Fibroblast of villous mesenchyme (primary cell): ENCODE measurements at places on chromosomes 6 and 20. TPM values are rescaled to one million over a fixed set of nuclear protein-coding genes. Genes with fewer than 3 reads are reported as not detected.

DNA sequence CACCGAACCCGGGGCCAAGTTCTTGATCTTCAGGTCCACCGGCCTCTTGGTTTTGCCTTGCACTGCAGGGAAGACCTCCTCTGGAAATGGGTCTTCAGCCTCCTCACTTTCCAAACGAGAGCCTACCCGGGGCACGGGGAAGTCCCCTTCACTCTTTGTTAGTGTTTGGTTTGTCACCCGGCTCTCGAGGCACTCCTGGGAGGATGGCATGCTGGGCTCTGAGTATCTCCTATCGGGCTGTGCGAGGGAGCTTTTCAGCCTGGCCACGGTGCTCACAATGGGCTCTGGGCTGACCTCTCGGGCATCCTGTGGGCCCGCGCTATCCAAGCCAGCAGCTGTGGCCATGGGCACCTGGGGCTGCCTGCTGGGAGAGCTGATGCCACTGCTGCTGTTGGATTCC lies 8.1 kb downstream of the TAGAP start:
- no peak for DNase-seq

GRCh38 chr6:133360194-133360593 lies 119.0 kb downstream of the EYA4 start:
- DNase-seq, result no peak

DNA sequence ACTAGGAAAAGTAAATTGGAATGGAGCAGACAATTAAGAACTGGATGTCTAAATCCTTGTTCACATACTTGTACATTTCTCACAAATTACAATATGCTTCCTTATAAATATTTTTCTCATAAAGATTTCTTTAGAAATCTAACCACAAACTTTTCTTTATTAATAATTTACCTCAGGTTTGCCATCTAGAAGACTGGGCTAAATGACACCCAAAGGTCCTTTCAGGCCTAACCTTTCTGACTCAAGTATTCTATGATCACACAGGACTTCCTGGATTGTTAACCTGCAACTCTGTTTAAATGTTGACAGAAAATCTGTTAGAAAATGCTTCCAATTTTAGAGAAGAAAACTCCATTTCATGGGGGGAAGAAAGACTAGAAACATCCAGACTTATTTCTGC lies 330.5 kb upstream of the MAP3K7 start:
- DNase-seq, result no peak

- no peak for DNase-seq
Observed at GRCh38 chr6:168462289-168462853, 21.4 kb downstream of the SMOC2 start.

- no peak for DNase-seq
Observed at GRCh38 chr6:168584671-168585070, 143.7 kb downstream of the SMOC2 start.

GRCh38 chr20:61649105-61649859 lies 397.2 kb downstream of the CDH4 start:
- DNase-seq, result no peak

GRCh38 chr6:72559067-72559466 lies 62.8 kb upstream of the KCNQ5 start:
- no peak for DNase-seq

DNA sequence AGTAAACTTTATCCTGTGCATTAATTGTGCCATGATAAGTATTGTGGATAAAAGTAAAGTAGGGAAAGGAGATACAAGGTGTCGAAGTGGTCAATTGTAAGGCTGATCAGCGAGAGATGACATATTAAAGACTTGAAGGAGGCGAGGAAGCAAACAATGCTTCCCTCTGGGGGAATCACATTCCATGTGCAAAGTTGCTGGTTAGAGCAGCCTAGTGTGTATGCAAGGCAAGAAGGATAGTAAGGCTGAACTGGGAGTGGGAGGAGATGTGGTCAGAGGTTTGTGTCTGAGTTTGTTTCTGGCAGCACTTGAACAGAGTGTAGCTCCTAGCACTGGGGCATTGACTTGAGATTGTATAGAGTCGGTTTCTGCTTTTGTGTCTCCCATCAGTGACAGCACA lies 122.9 kb downstream of the SLC35F1 start:
- no peak for DNase-seq

- DNase-seq, result peak; percentile 58
Observed at GRCh38 chr6:159692303-159693127, 526 bp downstream of the SOD2 start.

DNA sequence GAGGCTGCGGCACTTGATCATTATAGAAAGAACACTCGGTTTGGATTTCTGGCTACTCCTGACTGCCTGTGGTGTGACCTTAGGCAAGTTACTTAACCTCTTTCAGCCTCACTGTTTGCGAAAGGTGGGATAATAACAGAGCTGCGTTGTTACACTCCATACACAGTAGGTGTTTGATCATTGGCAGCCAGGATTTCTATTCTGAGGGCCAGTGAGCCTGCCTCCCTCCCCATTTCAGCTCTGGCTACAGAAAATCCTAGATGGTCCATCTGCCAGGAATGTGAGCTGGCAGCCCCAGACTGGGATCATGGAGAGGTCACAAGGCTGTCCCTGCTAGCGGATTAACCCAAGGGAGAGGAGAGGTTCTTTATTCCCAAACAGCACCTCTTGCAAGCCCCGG lies 2.7 kb downstream of the KCNB1 start:
- DNase-seq, result no peak

DNA sequence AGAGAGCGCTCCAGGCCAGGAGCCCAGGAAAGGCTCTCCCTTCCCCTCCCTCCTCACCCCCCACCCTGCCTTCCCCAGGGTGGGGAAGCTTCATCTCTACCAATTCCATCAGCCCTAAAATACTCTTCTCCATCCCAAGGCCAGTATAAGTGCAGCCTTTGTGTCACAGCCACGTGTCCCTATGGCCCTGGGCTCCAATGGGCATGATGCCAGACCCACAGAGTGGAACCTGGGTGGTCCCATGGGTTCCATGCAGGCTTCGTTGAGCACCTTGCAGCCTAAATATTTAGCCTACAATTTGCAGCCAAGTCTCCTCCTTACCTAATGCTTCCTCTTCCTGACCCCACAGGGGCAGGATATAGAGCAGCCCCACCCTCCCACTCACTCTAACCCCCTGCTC lies 976 bp upstream of the MATN4 start:
- DNase-seq, result no peak

- no peak for DNase-seq
Observed at GRCh38 chr6:118650582-118651281, 659 bp downstream of the CEP85L start.

GRCh38 chr6:14316651-14317386 lies 199.2 kb downstream of the CD83 start:
- DNase-seq, result no peak

GRCh38 chr6:136752554-136752953 lies 39.7 kb downstream of the MAP3K5 start:
- DNase-seq, result no peak

GRCh38 chr6:42300701-42301100 lies 83.0 kb upstream of the MRPS10 start:
- DNase-seq, result no peak

DNA sequence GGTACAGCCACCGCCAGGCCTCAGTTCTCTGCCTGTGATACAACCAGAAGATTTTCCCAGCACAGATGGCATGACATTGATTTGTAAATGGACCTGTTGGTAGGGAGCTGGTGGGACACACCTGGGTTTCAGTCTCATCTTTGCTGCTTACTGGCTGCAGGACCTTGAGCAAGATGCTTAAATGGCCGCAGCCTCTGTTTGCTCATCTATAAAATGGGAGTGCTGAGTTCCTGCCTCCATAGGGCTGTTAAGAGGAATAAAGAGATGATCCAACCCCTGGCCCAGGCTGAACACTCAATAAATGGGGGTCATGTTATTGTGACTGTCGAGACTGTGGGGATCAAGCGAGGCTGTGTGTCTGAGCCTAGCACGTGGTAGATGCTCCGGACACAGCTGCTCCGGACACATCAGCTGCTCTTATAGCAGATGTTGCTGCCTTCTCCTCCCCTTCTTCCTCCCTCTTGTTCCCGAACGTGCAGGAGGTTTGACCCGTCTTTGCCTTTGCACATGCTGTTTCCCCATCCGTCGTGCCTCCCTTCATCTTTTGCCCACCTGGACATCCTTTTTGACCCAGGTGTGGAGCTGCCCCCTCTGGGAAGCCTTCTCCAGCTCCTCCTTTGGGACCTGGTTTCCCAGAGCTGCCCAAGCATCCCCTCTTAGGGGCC lies 29.2 kb downstream of the DLGAP4 start:
- no peak for DNase-seq

- no peak for DNase-seq
Observed at GRCh38 chr6:77482981-77483380, 19.7 kb upstream of the HTR1B start.

GRCh38 chr20:5327356-5327755 lies 10.6 kb upstream of the PROKR2 start:
- no peak for DNase-seq

GRCh38 chr20:13220904-13221297 lies at the start of gene ISM1:
Gene ISM1 (plus strand): TSS chr20:13221274. CDS start chr20:13221777, 503 bp downstream.
- no peak for DNase-seq

DNA sequence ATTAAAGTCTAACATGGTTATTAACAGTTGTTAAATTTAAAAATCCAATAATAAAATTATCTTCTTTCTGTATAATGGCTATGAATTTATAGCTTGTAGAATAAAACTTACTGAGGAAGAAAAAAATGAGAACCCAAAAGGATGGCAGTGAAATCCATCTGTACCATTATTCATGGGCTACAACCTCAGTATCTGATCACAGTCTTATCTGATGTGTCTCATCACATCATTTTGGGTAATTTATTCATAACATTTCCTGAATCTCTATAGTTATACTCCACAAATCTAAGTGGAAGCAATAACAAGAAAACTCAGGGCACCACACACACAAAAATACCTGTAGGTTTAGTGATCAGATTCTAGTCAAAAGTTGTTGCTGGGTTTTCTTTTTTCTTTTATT lies 7.3 kb downstream of the CLDN20 start:
- no peak for DNase-seq

DNA sequence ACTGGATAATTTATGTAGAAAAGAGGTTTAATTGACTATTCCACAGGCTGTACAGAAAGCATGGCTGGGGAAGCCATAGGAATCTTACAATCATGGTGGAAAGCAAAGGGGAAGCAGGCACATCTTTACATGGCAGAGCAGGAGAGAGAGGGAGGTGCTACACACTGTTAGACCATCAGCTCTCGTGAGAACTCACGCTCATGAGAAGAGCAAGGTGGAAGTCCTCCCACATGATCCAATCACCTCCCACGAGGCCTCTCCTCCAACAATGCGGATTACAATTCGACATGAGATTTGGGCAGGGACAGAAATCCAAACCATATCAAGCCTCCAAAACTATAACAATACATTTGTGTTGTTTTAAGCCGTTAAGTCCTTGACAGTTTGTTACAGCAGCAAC lies 257.1 kb upstream of the KCNG1 start:
- no peak for DNase-seq

DNA sequence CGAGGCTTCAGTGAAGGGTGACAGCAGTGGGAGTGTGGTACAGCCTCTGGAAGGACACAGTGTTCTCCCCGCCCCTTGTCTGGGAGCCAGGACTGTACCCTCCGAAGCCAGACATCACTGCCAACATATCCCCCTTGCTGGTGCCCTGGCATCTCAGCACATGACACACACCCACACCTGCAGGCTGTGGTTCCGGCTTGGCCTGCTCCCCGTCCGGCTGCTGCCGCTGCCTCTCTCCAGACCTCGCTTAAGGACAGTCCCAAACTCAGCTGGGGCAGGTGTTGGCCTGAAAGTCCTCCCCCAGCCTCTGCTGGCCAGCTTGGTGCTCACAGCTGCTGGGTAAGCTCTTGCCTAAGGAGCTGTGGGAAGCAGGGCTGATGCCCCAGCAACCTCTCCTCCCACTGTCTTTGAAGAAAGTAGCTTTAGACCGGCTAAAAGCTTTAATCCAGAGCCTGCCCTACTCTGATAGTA lies 7.0 kb downstream of the EMILIN3 start:
- DNase-seq, result no peak

The HLA-DQB1 gene
- total RNA-seq, result not detected in 2 replicates

The KCNQ5 gene
- total RNA-seq, result 0.86 and 0.97 TPM in 2 replicates

The TFAP2D gene
- not detected in 2 replicates for total RNA-seq

The RSPH4A gene
- under 0.01 and 0.32 TPM in 2 replicates for total RNA-seq

The ERVFRD-1 gene
- not detected in 2 replicates for total RNA-seq

The UBE2C gene
- total RNA-seq, result 13.5 and 26.3 TPM in 2 replicates

The TDP2 gene
- total RNA-seq, result 13.2 and 22.9 TPM in 2 replicates

The MCM3 gene
- total RNA-seq, result 38.0 and 49.7 TPM in 2 replicates

The TMEM74B gene
- not detected in 2 replicates for total RNA-seq
